Stimulated activated CD8-positive, alpha-beta memory T cell treated with anti-CD3 and anti-CD28 coated beads, Interleukin-7, amount 100 ng/mL, for 24 hours (primary cell): ENCODE measurements at places on chromosomes 12 and 14.

GRCh38 chr14:62670526-62670925 is 374.7 kb downstream of the KCNH5 start:
- DNase-seq, result no peak

- no peak for DNase-seq
Measured at GRCh38 chr12:11685716-11686115, 36.2 kb downstream of the ETV6 start.

DNA sequence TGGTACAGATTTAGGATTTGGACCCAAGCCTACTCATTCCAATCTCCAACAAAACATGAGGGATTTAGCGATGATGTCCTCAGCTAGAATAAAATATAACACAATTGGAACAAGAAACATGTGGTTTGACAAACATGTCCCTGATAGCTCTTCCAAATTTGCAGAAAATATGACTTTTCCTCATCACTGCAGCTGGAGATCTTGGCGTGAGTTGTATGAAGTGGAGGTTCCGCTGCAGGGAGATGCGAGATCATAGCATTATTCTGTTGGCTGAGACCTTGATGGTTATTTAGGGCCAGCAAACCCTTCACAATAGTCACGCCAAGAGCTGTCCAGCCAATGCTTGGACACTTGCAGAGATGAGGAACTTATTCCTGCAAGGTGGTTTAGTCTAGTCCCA is 413.4 kb upstream of the TBX3 start:
- DNase-seq, result no peak

DNA sequence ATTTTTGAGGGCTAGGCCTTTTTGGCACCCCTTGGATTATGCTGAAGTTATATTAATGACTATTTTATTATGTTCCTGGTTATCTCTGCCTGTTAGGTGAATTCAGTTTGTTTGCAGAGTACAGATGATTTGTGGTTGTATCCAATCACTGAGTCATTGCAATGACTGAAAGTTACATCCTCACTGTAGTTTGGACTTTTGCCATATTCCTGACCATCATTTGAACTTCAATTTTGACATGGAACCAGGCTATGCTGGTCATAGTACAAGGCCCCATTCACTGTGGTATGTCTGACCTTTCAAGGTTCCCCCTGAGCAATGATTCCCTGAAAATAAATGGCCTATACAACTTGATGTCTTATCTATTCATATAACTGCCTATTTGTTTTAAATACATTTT is 621.0 kb downstream of the CCER1 start:
- DNase-seq, result no peak

- DNase-seq, result no peak
Measured at GRCh38 chr12:103657331-103657730, 70.3 kb downstream of the STAB2 start.

DNA sequence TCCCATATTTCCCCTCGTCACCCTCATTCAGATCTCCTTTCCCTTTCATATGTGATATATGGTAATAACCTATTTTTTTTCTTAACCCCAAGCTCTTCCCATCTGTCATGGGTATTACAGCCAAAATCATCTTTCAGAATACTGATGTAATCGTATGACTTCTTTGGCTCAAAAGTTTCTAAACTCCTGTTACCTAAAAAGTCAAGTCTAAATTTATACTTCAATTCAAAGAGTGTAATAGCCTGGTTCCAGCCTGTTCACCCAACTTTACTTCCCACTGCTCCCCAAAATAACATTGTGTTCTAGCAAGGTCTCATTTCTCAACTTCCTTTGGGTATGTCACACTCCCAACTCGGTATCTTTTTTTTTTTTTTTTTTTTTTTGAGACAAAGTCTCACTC is 48.5 kb downstream of the TBK1 start:
- DNase-seq, result no peak

DNA sequence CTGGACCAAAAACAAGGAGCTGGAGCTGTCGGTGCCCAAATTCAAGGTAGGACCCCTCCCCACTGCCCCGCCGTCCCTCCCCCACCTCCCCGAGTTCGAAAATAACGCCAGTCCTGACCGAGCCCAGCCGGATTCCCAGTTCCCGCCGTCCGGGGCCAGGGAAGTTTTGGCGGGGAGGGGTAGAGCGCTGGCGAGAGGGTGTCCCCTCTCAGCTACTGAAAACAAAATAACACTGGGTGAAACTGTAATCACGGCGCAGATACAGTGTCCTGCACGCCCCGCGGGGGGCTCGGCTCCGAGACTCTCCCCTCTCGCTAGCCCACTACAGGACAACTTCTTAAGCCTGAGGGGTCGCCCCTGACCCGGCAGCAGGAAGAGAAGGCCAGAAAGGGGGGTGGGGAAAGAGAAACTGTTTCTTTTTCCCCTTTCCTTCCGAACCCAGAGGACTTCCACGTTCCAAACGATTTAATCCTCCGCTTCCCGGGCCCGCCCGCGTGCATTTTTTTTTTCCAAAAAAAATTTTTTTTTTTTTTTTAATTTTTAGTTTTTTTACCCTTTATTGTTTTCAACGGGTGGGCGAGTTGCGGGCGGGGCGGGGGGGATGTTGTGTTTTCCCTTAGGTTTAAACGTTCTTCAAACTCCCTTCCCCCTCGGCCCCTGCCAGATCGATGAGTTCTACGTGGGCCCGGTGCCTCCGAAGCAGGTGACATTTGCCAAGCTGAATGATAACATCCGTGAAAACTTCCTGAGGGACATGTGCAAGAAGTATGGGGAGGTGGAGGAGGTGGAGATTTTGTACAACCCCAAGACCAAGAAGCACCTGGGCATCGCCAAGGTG is 1.6 kb downstream of the SETD1B start:
- DNase-seq, result no peak

DNA sequence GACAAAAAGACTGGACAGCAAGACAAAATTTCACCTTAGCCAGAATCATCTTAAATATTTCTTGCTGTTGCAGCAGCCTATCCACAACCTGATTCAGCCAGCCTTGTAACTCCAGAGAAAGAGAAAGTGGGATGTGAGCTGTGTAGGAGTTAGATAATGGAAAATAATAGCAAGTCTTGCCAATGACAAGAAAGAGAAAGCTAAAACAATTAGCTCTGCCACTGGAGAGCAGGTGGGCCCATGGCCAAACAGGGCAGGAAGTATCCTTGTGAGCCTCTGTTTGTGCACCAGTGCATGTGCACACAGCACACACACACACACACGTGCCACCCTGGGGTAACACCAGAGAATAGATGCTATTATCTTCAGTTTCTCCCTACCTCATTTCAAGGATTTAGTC is 106.0 kb upstream of the CCDC196 start:
- no peak for DNase-seq

DNA sequence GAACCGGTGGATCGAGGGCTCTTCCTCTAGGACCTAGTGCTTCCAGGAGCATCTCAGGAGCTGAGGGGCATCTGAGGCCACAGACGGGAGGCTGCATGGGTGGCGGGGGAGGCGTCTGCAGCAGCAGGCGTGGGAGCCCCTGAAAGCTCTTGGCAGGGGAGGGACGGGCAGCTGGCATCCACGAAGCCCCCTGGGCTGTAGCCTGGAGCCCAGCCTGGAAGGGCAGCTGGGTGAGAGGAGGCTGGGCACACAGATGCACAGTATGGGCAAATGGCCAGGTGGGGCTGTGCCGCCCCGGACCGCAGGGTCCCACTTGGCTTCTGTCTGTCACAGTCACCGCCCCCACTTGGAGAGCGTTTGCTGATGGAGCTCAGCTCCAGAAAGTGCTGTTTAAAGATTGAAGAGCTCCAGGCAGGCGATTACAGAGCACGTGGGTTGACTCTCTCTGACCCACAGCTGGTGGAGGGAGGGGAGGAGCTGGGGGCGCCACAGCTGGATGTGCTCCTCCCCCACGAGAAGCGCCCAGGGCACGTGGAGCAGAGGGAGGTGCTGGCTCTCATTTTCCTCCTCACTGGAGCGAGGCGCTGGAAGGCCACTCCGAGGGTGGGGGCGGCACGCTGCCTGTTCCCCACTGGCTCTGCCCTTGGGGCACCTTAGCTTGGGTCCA is 155.0 kb upstream of the C14orf180 start:
- DNase-seq, result no peak

GRCh38 chr14:65392296-65392695 is 20.2 kb upstream of the FUT8 start:
- DNase-seq, result no peak

GRCh38 chr12:1504304-1504894 is 90.0 kb downstream of the FBXL14 start:
- DNase-seq, result no peak

DNA sequence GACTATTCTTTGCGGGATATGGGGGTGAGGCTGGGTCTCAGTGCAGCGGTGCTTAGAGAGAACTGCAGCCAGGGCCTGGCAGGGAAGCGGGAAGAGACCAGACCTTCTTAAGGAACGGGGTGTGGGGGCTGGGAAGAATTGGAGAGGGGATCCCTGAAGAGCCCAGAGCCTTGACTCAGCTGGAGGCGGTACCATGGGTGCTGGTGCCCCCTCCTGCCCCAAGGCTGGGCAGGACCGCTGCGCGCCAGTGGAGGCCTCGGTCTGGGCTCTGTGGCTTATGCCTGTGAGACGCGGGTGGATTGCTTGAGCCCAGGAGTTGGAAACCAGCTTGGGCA is 1.3 kb upstream of the RNU7-1 start:
- DNase-seq, result no peak

DNA sequence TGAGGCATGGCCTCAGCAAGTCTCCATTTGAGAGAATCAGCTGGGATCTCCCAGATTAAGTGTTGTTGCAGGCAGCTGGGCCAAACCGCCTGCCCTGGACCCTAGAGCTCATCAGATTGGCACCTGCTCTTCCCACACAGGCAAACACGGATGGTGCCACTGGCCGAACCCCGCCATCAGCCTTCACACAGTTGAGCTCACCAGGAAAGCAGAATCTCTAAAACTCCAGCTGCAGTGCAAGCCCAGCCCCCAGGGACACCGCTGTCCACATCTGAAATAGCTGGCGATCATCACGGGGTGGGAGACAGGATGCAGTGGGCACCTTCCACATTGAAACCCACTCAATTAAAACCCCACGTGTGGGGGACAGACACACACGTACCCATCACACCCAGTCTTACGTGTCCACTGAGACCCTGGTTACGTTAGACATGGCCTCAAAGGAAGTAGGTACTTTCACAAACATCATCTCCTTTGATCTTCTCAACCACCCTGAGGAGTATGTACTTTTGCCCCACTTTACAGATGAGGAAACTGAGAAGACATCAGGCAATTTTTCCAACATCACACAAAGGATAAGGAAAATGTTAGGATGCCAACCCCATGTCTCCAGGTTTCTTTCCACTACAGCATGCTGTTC is 88.8 kb downstream of the SINHCAF start:
- DNase-seq, result no peak

DNA sequence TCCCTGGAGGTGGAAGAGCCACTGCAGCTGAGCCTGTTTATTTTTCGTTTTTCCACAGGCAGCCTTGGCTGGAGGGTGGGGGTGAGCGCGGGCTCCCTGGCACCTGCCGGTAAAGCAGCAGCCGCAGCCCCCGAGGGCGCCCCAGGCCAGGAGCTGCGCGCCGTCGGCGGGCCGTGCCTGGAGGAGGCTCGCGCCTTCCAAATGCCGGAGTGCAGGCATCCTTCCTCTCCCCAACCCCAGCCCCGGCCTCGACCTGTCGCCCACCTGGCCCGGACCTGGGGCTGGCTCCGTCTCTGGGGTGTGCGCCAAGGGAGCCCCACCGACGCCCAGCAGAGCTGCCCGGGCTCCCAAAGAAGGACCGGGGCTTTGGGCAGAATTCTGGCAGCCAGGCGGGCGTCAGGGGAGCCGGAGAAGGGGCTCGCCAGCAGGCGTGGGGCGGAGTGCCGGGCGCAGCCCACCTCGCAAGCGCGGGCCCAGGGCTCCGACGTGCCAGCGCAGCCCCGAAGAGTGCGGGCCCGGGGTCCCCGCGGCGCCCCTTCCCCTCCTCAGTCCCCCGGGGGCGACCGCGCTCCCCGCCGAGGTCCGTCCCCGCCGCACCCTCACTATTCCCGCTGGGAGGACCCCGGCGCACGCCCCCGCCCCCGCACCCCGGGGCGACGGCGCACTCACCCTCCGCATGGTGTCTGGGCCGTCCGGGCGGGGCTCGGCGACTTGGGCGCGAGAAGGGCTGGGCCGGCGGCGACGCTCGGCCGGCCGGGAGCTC is 130.3 kb downstream of the NDUFA12 start:
- no peak for DNase-seq

GRCh38 chr12:5584412-5585175 is 152.7 kb downstream of the NTF3 start:
- DNase-seq, result no peak

DNA sequence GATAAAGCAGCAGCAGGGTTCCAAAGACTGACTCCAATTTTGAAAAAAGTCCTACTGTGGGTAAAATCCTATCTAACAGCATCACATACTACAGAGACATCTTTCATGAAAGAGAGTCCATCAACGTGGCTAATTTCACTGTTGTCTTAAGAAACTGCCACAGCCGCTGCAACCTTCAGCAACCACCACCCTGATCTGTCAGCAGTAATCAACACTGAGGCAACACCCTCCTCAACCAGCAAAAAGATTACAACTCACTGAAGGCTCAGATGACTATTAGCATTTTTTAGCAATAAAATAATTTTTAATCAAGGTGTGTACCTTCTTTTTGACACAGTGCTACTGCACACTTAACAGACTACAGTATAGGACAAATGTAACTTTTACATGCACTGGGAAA is 6.6 kb downstream of the CAPRIN2 start:
- DNase-seq, result no peak

DNA sequence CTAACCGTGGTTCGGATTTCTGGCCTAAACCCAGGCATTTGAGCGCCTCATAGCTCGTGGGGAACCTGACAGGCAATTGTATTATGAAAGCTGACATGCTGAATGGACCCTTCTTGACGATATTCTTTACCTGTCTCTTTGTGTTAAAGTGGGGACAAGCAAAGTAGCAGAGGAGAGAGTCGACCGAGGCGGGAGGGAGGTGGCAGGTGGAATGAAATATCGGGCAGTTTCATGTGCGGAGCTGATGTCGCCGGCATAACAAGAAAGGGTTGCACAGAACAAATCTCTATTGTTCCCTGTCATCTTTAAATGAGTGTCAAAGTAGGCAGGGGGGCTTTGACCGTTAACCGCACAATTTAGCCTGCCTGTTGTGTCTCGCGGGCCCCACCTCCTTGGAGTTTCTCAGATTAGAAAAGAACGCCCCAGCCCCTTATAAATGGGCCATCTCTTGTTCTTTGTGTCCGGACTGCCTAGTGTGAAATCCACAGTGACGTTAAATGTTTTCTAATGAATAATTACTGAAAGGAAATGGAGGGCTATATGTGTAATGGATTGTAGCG is 11.5 kb downstream of the MYO1H start:
- DNase-seq, result no peak

DNA sequence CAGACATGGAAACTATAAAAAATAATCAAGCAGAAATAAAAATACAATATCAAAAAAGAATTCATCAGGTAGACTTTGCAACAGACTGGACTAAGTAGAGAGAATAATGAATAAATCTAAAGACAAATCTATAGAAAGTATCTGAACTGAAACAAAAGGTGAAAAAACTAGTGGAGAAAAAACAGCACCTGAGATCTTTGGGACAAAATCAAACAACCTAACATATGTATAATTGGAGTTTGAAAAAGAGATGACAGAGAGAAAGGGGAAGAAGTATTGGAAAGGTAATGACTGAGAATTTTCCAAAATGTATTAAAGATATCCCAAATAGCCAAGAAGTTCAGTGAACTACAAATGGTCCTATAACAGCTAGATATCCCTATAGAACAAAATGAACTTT is 245.4 kb downstream of the IPO8 start:
- no peak for DNase-seq
